Astrocyte of the spinal cord (primary cell): ENCODE measurements at places on chromosomes 7 and 10.
A peak's percentile ranks its signal among the peaks of the same experiment; 100 is the strongest.

GRCh38 chr10:59325116-59325515, 37.2 kb downstream of the FAM13C start:
- no peak for DNase-seq

DNA sequence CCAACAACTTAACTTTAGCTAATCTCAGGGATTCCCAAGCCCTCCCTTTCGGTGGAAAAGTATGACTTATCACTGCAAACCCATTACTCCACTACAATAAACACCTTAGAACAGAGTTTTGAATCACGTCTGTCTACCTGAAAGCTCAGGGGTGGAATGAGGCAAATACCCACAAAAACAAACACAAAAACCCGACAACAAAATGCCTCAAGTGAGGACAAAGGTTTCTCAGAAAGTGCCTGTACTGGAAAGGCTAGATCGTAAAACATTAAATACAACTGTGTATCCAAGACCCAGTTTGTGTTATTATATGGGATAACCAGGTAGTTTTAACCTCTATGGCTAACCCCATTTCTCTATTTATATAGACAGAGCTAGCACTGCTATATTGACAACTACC, 26.0 kb downstream of the MKRN1 start:
- no peak for DNase-seq

DNA sequence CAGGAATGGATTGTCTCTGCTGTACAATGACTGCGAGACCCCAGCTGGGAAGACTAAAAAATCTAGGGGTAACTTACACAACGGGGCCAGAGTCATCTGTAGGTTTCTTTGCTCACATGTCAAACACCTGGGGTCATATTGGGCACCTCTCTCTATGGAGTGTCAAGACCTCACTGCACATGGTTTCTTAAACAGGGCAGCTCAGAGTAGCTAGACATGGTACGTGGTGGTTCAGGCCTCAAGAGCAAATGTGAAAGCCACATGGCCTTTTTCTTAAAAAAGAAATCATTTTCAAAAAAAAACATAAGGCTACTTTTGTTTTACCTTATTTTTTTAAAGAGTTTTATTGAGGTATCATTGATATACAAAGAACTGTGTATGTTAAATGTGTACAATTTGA, 162.2 kb upstream of the ITGB1 start:
- DNase-seq, result no peak

- DNase-seq, result no peak
Measured at GRCh38 chr10:42988517-42989395, 88.1 kb upstream of the RET start.

DNA sequence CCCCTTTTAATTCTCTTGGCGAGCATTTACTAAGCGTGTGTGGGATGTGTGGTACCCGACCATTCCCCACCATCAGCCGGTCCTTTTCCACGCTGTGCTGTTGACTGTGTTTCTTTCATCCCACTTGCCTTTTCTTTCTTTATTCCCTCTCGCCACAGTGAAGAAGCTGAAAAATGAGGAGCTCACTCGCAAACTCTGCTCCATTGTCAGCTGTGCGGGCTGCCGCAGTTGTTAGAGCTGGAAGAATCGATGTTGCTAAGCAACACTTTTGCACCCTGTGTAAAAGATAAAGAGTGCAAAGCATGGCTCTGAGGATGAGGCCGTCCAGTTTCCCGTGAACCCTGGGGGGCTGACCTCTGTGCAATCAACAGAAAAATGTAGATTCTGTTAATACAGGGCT, 203.1 kb upstream of the NEBL start:
- peak; percentile 35 for DNase-seq

DNA sequence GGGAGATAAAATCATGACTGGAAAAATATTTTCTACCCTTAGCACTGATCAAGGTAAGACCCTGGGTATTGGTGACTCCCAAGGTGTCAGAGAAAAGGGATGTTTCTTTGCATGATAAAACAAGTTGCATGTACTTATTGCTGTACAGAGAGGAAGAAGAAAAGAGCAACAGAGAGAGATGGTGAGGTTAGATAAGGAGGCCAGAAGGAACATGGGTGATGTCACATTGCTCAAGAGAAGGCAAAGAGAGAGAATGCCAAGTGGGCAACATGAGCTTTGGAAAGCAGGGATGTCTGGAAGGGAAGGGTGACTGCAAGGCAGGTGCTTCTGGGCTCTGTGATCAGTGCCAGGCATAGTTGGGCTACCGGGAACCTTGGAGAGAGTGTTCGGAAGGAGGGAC, 65.1 kb upstream of the ADARB2 start:
- no peak for DNase-seq

- DNase-seq, result no peak
Measured at GRCh38 chr10:127000598-127000997, 95.4 kb downstream of the DOCK1 start.

DNA sequence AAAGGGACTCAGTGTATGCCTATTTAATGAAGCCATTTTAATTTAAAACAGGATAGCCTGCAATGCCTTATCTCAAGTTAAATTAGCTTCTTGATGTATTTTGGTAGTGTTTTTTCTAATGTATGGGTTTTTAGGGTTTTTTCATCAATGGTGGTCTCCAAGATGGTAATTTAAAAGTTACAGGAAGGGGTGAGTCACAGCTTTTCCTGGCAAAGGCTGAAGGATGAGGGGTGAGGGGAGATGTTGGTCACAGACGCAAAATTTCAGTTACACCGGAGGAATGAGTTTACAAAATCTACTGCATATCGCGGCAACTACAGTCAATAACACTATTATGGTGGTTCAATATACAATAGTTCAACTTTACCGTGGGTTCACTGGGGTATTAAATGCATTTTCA, 31.6 kb downstream of the CCDC3 start:
- DNase-seq, result peak; percentile 7

DNA sequence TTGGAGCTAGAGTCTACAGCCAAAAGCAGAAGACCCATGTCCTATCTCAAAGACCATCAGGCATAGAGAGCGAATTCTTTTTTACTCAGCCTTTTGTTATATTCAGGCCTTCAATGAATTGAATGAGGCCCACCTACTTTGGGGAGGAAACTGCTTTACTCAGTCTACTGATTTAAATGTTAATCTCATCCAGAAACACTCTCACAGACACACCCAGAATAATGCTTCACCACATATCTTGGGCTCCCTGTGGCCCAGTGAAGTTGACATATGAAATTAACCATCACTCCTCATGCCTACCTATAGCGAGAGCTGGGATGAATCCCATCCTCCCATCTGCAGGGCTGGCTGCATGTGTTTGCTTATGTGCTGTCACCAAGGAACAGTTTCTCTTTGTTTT, 26.0 kb upstream of the SORCS3 start:
- no peak for DNase-seq
